Activated CD4-positive, alpha-beta T cell treated with anti-CD3 and anti-CD28 coated beads, Interleukin-2, amount 50 U/mL, for 48 hours (primary cell): ENCODE measurements at places on chromosomes 2 and 18.

DNA sequence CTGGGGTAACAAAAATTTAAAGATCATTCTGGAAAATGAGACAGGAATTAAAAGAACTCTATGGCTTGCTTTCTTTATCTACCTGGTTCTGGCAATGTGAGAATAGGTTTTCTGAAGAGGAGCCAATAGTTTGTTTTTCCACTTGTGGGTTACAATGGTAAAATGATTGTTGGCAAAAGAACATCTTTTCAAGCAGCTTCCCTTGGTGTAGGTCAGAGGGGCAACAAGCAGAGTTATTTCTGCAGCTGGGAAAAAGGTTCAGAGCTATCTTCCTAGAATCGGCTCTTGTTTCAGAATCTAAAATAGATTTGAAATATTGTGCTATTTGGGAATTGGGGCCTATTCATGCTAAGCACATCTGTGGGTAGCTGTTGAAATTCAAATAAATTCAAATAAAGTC lies 11.5 kb upstream of the TSPYL6 start:
- no peak for DNase-seq

GRCh38 chr2:147373800-147374422 lies 470.9 kb upstream of the ACVR2A start:
- no peak for DNase-seq

DNA sequence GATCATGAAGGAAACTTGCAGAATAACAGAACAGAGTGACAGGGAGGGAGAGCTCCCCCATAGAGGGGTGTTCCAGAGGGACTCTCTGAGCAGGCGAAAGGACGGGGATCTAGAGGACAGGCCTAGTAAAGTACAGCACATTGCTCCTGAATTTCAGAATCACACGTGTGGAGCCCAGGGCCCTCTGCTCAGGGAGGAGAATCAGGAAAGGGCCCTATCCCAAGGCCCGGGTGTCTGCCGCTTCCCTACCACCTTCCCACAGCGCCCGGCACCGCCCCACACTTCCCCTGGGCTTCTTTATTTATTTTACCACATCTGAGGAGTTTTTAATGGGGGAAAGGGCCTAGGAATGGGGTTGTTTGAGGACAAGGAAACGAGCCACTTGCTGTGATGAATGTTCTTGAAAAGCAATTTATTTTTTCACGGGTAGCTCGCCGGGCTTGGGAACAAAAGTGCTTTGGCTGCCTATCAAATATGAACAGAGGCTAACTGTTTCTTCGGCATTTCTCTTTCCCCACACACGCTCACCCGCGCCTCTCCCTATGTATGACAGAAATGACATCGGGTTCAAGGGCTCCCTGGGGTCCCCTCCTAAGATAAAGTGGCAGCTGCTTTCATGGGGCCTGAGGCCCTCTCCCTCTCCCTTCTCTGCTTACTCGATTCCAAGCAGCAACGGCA lies 79.3 kb upstream of the GLI2 start:
- no peak for DNase-seq

DNA sequence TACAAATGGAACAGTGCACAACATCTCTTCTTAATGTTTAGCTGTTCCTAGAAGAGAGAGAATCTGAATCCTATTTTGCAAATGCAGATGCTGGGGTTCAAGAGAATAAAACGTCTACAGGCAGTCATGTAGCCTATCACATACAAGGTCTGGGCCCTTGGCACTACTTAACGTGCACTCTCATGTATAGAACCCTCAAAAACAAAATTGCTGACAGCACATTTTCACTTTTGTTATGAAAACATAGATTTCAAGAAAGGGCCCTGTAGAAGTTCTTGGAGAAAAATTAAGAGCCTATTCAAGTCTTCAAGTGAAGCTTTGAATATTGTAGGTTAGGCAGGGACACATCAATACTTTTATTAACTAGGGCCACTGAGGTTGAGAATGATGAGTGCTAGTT lies 504.3 kb upstream of the FAM98A start:
- no peak for DNase-seq

- no peak for DNase-seq
These were observed 106.2 kb downstream of the ZRANB3 start for GRCh38 chr2:135424849-135425248.

DNA sequence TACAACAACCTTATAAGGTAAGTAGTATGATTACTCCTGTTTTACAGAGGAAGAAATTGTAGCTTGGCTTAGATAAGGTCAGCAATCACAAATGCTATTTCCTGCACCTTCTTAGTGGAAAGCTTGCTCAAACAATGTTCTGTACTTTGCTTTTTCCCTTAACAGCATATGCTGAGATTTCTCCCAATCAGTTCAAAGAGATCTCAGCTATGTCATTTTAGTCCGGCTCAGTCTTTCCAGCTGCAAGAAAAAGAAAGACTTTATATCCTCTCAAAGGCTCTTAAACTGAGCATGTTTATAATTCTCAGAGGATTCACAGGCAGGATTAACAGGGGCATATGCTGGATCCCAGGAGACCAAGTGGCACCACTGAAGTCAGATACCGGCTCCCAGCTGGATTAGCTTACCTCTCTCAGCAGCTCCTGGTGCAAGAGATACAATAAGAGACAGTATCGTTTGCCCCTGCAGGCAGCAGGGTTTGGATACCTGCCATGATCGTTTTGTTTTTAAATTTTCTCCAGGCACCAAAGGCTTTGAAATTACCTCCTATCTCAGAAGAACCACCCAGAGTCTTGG lies 29.5 kb downstream of the KIAA2012 start:
- no peak for DNase-seq

GRCh38 chr2:105537466-105537865 lies 138.6 kb upstream of the FHL2 start:
- no peak for DNase-seq

DNA sequence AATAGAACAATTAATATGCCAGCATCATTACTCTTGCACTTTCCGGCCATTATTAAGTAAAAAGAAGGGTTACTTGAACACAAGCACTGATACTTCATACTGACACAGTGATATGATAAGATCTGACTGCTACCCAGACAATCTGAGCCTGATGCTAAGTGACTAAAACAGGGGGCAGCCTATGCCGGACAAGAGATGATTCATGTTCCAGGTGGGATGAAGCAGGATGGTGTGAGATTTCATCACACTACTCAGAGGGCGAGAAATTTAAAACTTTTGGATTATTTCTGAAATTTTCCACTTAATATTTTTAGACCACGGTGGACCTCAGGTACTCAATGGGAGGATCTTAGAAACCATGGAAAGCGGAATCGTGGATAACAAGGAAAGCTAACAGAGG lies 61.7 kb downstream of the LIPG start:
- DNase-seq = no peak

DNA sequence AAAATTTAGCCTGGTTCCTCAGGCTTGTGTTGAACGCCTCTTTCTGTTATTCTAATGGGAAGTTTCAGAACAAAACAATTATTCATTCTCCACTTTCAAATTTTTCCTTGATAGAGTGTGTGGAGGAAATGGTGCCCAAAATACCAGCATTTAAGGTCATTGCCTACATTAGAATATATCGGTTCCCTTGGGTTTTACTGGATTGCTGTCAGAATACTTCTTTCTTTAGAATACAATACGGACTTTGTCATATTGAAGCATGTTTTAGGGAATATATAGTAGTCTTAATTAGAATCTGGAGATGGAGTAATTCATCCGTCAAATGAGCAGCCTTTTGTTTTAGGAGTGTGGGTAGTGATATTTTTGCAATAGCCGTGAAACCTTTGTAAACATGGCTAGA lies 13.3 kb downstream of the LIMS1 start:
- DNase-seq = no peak

- no peak for DNase-seq
These were observed 57.9 kb downstream of the SPIRE1 start for GRCh38 chr18:12599966-12600365.

GRCh38 chr2:170829036-170829435 lies 12.3 kb downstream of the GAD1 start:
- no peak for DNase-seq

GRCh38 chr2:174112073-174112472 lies 136.3 kb downstream of the OLA1 start:
- DNase-seq = no peak

DNA sequence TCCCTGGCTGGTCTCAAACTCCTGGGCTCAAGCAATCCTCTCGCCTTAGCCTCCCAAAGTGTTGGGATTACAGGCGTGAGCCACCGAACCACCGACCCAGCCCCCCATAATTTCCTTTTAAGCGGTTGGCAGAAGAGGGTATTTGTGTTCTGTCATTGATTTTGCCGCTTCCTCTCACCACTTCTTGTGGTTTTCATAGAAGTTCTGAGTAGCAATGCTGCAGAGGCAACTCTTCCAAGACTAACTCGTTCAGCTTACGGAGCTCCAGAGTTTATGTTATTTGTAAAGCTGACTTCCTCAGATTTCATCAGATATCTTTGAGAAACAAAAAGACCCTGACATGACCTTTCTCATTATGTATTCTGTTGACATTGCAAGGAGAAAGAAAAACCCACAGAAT lies 261.4 kb upstream of the KCNJ3 start:
- no peak for DNase-seq

DNA sequence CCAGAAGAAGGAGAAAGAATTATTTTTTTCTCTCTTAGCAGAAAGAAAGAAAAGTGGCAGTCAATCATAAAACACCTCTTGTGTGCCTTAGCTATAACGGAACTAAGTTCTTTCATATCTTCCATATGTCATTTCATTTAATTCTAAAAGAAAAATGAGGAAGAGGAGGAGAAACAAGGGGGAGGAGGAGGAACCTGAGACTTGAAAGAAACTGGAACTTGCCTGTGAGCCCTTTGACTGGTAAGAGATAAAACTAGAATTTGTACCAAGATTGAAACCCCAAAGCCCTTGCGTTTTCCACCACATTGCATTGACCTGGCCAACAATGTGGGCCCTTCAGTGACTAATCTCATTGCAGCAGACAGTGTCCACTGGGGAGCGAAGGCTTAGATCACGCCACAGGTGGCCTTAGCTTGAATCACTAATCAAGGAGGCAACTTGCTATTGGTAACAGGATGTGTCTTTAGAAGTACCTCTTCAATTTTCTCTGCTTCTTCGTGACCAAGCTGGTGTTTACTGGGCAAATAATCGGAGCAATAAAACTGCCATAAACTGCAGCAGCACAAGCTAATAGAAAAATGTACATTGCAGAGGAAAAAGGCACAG lies 307.9 kb downstream of the CLIP4 start:
- no peak for DNase-seq

GRCh38 chr2:188786368-188786841 lies 187.8 kb upstream of the COL3A1 start:
- no peak for DNase-seq

DNA sequence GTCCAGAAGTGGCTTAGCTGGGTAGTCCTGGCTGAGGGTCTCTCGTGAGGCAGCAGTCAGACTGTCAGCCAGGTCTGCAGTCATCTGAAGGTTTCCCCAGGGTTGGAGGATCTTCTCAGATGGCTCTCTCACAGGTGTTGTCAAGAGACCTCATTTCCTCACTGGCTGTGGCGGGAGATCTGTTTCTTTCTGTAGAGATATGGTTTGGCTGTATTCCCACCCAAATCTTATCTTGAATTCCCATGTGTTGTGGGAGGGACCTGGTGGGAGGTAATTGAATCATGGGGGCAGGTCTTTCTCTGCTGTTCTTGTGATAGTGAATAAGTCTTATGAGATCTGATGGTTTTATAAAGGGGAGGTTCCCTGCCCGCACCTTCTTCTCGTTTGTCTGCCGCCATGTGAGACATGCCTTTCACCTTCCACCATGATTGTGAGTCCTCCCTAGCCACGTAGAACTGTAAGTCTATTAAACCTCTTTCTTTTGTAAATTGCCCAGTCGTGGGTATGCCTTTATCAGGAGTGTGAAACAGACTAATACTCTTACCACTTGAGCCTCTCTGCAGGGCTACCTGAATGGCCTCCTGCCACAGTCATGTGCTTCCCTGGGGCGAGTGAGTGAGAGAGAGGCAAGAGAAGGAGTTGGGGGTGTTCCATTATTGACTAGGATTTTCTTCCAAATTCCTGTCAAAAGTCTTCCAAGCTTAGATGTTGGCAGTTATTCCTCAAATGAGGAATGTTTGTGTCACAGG lies 23.6 kb downstream of the MALT1 start:
- no peak for DNase-seq

DNA sequence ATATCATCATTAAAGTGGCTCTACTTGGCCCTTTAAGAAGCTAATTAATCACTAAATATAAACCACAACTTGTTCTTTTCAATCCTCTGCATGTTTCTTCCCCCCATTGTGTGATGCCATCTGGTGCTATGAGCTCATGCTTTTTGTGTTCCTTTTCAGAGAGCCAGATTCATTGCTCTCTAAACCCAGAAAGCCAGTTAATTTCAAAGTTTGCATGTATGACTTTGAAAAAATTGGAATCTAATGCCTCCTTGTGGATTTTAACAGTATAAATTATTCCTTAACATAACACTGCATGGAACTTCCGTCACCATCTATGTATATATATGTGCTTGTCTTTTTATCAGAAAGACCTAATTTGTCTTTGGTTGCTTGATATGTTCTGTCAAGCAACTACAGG lies 31.1 kb downstream of the TMEM178A start:
- no peak for DNase-seq

- no peak for DNase-seq
These were observed 142.0 kb downstream of the NR4A2 start for GRCh38 chr2:156190517-156190916.

DNA sequence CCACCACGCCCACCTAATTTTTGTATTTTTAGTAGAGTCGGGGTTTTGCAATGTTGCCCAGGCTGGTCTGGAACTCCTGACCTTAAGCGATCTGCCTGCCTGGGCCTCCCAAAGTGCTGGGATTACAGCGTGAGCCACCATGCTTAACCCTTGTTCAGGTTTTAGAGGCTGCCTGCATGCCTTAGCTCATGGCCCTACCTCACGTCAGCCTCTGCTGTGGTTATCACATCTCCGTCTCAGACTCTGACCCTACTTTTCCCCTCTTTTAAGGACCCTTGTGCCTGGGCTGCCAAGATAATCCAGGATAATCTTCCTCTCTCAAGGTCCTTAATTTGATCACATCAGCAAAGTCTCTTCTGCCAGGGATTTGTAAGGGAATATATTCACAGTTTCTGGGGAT lies 98.2 kb upstream of the PMAIP1 start:
- no peak for DNase-seq
